Ascending aorta (tissue), 2 donors: ENCODE measurements at places on chromosomes 5 and 9.

GRCh38 chr9:93107825-93108161 is 11.8 kb downstream of the CARD19 start:
- DNase-seq = no peak

- DNase-seq = no peak
Measured at GRCh38 chr9:86406366-86406765, 52.2 kb upstream of the TUT7 start.

- no peak for DNase-seq
Measured at GRCh38 chr5:348726-349125, 27.2 kb downstream of the AHRR start.

DNA sequence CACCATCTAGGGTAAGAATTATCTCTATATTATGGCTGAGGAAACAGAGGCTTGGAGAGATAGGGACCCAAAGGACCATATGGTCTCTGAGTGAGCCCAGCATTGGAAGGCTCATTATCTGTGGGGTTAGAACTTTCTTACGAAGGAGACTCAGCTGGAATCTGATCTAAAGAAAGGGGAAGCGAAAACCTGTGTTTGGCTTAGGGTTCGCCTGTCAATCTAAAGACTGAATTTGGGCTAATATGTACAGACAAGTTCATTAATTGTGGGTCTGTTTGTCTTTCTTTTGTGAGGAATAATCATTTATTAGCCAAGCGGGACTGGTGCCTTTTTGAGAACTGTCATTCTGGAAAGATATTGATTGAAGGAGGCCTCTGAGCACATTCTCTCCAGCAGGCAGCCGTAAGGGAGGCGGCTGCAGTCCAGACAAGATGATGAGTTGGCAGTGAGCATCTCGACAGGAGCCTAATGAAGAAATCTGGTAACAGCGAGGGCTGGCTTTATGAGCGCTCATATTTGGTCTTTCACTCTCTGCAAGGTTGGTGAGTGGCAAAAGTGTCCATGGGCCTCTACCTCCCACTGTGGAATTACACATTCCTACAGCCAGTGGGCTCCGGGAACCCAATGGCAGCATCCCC is 104.2 kb upstream of the GPR151 start:
- DNase-seq = no peak

DNA sequence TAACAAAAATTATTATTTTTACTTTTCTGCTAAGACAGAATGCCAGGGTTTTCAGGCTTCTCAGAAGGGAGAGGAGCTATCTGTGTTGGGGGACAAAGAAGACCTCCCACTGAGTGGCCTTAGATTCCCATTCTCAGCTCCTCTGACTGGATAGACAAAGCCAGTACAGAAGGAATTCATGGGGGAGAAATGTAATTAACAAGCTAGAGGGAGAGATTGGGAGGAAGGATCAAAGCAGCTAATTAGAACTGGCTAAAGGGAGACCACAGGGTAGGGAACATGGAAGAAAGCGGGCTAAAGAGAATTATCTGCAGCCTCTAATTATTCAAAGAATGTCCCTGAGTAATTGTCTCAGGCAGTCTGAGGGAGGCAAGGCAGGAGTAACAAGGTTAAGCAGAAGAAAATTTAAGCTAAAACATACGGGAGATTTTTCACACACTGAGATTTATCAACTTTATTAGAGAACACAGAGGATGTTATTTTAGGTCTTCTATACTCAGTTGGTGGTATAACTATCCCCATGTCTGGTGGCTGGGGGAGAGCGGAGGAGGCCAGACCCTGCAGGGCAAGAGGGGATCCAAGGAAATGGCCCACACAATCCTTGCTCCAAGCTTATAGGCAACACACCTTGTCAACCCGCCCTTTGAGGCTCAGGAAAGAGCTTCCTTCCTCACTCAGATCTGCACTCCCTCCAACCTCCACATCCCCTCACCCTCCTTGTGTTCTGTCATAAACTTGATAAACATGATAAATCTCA is 87.7 kb upstream of the LRRTM2 start:
- peak; percentile 16 for DNase-seq

DNA sequence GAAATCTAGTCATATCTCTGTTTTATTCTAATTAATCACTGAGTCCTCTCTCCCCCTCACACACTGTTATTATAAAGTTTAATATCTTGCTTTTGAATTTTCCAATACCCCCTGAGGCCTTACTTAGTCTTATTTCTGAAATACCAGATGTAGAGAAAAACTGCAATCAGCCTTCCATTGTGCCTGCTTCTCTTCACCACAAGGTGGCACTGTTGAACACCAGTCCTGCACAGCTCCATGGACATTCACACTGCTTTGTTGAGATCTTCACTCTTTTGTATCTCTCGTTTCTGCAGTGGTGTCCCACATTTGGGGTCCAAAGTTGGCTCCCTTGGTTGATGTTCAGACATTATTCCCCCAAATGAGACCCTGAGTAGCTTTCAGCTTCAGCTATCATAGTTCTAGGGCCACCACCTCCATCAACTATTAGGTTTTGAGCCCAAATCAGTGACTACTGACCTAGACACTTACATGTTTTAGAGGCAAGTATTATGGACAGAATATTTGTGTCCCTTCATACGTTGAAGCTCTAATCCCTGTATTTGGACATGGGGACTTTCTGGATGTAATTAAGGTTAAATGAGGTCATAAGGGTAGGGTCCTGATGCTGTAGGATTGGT is 24.3 kb downstream of the BOD1 start:
- no peak for DNase-seq

GRCh38 chr5:135032695-135032998 is 1.4 kb downstream of the PITX1 start:
- DNase-seq = no peak

- DNase-seq = no peak
Measured at GRCh38 chr5:6542421-6543345, 90.2 kb downstream of the NSUN2 start.

DNA sequence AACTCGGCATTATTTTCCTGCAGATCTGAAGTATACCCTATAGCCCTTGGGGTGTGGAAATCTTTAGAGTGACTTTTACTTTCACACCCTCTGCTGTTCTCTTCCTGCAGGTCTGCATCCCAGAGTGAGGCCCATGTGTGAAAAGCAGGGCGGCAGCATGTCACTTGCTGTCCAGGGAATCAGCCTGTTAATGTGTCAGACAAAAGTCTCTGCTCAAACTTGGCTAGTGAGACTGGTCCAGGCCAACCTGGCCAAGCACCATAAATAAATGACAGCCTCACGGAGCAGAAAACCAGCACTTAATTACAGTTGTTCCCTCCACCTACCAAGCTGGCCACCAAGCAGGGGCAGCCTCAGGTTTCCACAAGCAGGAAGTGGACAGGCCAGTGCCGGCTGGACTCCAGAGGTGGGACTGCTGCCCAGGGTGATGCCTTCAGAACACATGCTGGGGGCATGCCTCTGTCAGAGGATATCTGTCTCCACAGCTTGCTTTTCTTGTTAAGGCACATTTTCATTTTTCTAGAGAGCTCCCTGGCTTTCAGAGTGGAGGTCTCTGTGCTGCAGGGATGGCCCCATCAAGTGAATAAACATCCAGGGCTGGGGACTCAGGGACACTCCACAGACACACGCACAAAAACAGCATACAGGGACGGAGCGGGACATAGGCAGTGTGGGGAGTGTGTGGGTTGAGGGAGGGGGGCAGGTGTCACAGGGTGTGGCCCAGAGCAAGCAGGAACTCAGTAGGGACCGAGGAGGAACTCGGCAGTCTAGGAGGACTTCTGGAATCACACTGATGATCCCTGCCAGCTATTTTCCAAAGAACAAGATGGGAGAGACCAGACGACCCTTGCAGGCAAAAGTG is 243.8 kb upstream of the IRX1 start:
- peak; percentile 48 for DNase-seq

GRCh38 chr5:147918899-147919298 is 12.6 kb upstream of the C5orf46 start:
- DNase-seq = no peak

DNA sequence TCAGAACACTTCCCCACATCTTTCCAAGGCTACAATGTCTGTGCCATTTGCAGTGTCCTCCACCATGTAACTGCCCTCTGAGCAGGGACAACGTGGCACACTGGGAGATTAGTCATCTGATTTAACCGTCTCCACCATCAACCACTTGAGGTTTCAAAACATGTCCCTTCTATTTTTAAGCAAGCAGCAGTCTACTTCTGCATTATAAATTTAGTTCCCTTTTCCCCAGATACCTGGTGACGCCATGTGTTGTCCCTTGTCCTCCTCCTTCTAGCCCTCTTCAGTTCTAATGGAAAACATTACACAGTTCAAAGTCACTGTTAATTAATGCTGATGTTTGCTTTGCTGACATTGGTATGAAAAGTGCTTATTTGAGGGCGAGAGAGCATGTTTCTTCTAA is 52.8 kb downstream of the ATP10B start:
- DNase-seq = no peak

- DNase-seq = no peak
Measured at GRCh38 chr5:57442080-57442839, 40.4 kb downstream of the ACTBL2 start.

GRCh38 chr5:118522626-118523025 is 465.7 kb downstream of the DTWD2 start:
- no peak for DNase-seq

- no peak for DNase-seq
Measured at GRCh38 chr5:112960315-112960714, 16.3 kb upstream of the DCP2 start.

- DNase-seq = peak; percentile 77
Measured at GRCh38 chr9:134366223-134367031, 40.2 kb downstream of the RXRA start.

DNA sequence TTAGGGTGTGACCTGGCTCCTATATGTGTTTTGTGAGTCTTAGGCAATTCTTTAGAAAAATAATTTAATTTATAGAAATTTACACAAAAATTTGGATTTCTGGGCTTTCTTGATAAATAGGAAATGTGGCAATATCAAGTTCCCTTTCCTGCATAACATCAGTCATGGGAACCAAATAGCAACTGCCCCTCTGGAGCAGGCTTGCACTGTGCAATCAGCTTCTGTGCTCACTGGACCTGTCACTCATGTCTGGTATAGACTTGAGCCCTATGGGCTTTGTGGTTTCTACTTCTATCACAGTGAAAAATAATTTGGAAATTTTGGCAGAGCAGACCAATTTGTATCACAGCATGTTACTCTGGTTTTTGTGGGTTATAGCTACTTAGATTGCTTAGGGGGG is 131.7 kb downstream of the ADGRV1 start:
- DNase-seq = no peak

- peak; percentile 30 for DNase-seq
Measured at GRCh38 chr5:14806456-14806855, 65.1 kb downstream of the ANKH start.

DNA sequence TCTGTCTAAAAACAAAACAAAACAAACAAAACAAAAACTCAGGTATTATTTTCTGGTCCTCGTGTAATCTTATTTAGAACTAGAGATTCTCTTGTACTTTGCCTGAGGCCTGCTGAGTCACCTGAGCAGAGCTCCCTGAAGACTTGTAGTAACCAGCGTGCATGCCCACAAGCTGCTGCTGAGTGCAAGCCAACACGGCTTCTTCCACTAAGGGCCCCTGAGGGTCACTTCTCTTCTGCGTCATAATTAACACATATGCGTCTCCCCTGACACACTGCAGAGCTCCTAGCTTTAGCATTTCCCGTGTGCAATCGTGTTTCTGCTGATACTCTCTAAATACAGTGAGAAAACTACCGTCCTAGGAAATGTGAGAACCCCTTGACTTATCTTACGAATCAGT is 10.9 kb upstream of the NDFIP1 start:
- no peak for DNase-seq

DNA sequence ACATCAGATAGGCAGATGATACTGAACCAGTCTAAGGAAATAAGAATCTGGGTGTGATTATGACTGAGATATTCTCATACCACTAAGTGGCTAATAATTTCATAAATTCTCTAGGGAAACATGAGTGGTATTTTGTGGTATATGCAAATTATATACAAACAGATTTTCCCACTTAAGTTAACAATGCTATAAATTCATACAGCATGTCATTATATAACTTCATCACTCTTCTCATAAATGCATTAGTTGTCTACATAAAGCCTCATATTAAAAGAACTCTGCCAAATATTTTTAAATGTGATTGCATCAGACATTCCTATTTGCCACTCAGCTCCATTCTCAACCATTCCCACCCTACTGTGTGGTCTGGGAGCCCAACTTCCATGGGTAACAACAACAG is 226.5 kb downstream of the TLE1 start:
- DNase-seq = no peak

GRCh38 chr5:157113002-157113401 is 4.2 kb upstream of the HAVCR2 start:
- DNase-seq = no peak

- no peak for DNase-seq
Measured at GRCh38 chr5:39459071-39459470, 34.3 kb upstream of the DAB2 start.

DNA sequence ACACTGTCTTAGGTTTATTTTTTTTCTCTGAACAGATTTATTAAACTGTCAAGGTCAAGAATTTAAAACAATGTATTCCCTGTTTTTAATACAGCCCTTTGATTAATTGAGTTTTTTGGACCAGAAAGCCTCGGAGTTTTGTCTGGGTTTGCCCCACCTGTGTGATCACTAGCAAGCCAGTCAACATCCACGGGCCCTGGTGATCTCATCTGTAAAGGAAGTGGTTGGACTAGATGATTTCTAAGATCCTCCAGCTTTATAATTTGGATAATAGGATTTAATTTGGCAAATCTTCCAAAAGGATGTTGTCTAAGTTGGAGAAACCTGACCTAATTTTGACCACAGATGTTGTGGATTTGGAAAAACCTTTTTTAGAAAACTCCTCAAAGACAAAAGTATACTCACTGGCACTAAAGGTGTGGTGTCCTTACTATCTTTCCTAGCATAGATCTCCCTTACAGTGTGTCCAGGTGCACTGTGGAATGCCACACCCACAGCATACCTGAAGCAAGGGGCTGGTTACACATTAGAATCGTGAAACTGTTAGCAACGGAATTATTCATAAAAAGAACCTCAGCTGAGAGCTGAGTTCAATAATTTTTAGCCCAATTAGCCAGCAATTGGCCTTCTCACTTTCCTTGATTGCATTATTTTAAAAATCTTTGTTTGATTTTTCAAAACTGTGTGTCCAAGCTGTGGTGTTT is 195.6 kb upstream of the ELL2 start:
- DNase-seq = no peak

- DNase-seq = no peak
Measured at GRCh38 chr9:74032421-74032820, 464.7 kb upstream of the RORB start.

- DNase-seq = no peak
Measured at GRCh38 chr9:115739096-115739875, 414.3 kb upstream of the PAPPA start.

GRCh38 chr5:155943516-155944407 is 383.2 kb upstream of the SGCD start:
- no peak for DNase-seq

DNA sequence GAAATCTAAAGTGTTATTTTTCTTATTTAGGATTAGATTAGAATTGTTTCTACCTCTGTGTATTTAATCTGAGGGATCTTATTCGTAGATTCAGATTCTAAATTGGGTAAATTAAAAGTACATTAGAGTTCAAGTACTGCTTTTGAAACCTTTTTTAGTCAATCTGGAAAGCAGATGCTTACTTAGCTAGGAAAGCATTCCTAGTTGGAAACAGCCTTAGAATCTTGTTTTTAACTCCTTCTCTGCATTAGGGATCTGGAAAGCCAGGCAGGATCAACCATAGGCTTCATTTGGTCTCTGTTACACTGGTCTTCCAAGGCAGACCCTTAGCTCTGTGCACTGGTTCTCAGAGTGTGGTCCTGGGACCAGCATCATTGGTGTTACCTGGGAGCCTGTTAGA is 247.4 kb downstream of the NR3C1 start:
- no peak for DNase-seq

GRCh38 chr9:8457816-8458215 is 658.2 kb upstream of the DMAC1 start:
- no peak for DNase-seq
